Osteocyte (in vitro differentiated cells): ENCODE measurements at places on chromosomes 16 and 17. TPM values are rescaled to one million over a fixed set of nuclear protein-coding genes. Genes with fewer than 3 reads are reported as not detected.

DNA sequence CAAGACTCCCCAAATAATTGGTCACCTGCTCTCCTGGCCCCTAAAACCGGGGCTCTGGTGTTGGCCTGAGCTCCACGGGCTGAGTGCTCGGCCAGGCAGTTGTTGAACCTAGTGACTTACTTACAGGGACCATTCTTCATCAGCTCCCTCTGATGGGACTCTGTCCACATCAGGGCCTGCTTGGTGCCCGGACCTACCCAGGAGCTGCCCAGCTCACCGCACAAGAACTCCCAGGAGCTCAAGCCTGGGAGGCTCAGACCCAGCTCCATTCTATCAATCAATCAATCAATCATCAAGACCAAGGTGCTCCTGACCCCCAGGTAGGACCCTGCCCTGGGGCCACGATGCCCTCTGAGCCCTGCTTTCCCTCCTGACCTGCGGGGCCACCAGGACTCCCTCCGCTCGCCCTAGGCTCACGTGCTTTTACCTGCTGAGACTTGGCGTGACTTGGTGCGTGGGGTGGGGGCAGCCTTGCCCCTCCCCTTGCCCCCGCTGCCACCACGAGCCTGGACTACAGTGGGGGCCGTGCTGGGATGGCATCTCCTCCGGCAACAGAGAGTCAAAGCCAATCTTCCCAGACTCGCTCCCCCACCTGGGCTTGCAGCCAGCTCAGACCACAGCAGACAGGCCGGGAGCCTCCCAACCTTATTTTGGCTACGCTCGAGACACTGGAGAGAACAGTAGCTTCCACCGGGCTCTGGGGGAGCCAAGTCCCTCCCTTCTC, 15.7 kb downstream of the IL34 start:
- H3K4me3 ChIP-seq, result no peak overlapping the region
- DNase-seq, result no peak
- peak overlapping the region; percentile 73 for H3K27ac ChIP-seq
- H3K27me3 ChIP-seq, result no peaks in the 10 kb centered on the region
- H3K4me1 ChIP-seq, result peaks cover 4% of the 10 kb centered on the region
- H3K36me3 ChIP-seq, result peaks cover 17% of the 10 kb centered on the region

DNA sequence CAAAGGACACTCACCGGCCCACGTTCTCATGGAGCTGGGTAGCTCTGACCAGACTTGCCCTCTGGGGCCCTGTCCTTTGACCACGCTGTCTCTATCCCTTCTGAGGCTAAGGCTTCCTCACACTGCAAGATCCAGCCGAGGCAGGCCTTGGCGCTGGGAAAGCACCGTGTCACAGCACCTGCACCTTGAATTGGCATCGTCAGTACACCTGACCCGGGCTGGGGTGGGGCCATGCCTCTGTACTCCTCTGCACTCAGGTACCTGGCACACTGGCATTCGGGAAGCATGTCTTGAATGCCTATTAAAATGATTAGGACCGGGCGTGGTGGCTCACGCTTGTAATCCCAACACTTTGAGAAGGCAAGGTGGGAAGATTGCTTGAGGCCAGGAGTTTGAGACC, 6.0 kb downstream of the TBC1D24 start:
- no peak overlapping the region for H3K4me3 ChIP-seq
- no peak for DNase-seq
- no peaks in the 10 kb centered on the region for H3K36me3 ChIP-seq
- peaks cover 31% of the 10 kb centered on the region for H3K4me1 ChIP-seq
- H3K27me3 ChIP-seq, result no peaks in the 10 kb centered on the region

GRCh38 chr16:922051-922450, 48.7 kb downstream of the LMF1 start:
- no peak overlapping the region for H3K27ac ChIP-seq
- no peak overlapping the region for H3K4me3 ChIP-seq
- peaks cover 32% of the 10 kb centered on the region for H3K4me1 ChIP-seq
- H3K36me3 ChIP-seq, result peaks cover 25% of the 10 kb centered on the region
- H3K27me3 ChIP-seq, result no peaks in the 10 kb centered on the region
- DNase-seq, result no peak

DNA sequence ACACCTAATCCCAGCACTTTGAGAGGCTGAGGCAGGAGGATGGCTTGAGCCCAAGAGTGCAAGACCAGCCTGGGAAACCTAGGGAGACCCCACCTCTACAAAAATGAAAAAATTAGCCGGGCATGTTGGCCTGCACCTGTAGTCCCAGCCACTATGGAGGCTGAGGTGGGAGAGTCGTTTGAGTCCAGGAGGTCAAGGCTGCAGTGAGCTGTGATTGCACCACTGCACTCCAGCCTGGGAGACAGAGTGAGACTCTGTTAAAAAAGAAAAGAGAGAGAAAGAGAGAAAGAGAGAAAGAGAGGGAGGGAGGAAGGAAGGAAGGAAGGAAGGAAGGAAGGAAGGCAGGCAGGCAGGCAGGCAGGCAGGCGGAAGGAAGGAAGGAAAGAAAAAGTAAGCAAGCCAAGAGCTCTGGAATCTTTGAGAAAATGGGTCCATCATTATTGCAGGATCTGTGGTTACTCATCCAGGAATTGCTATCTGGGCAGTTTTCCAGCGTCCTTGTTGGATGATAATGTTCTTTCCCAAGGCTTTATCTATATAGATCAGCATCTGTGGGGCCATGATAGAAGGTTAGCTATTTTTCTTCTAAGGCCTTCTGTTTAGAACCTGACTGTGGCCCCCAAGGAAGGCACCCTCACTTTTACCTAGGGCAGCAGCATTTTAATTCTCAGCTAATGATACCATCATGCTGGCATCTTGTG, 533.2 kb upstream of the CDH5 start:
- no peak for DNase-seq
- H3K27me3 ChIP-seq, result peaks cover 17% of the 10 kb centered on the region
- no peak overlapping the region for H3K4me3 ChIP-seq
- no peak overlapping the region for H3K27ac ChIP-seq
- no peaks in the 10 kb centered on the region for H3K4me1 ChIP-seq
- H3K36me3 ChIP-seq, result no peaks in the 10 kb centered on the region

DHRS7C gene
- not detected in 2 replicates for total RNA-seq

GRCh38 chr17:61247439-61247838, 152.2 kb upstream of the TBX2 start:
- H3K4me3 ChIP-seq, result no peak overlapping the region
- peak overlapping the region; percentile 77 for H3K27ac ChIP-seq
- H3K27me3 ChIP-seq, result no peaks in the 10 kb centered on the region
- DNase-seq, result no peak
- H3K36me3 ChIP-seq, result peaks cover 1% of the 10 kb centered on the region

CANT1 gene
- total RNA-seq, result 61.1 and 62.3 TPM in 2 replicates

GPR179 gene
- 0.13 TPM in 1 of 2 replicates, not detected in the other for total RNA-seq

MYCBPAP gene
- 0.46 and 0.81 TPM in 2 replicates for total RNA-seq
